ENCODE measurements at places on chromosomes 11 and 22. TPM values are rescaled to one million over a fixed set of nuclear protein-coding genes. Genes with fewer than 3 reads are reported as not detected.

The MISFA gene
- polyA plus RNA-seq = 16.7 TPM

The RTN4RL2 gene
- 2.9 TPM for polyA plus RNA-seq

The LMNTD2 gene
- 2.8 TPM for polyA plus RNA-seq

The MMP12 gene
- polyA plus RNA-seq = not detected

The SHISA8 gene
- not detected for polyA plus RNA-seq

The F2 gene
- 2.1 TPM for polyA plus RNA-seq

The TRPM5 gene
- 0.29 TPM for polyA plus RNA-seq

The ART1 gene
- 0.31 TPM for polyA plus RNA-seq

The L3MBTL2 gene
- polyA plus RNA-seq = 25.1 TPM

The TNNI2 gene
- polyA plus RNA-seq = 0.46 TPM

The FZD4 gene
- polyA plus RNA-seq = 21.5 TPM

The MAP6 gene
- 9.6 TPM for polyA plus RNA-seq

The RAB39A gene
- 1.1 TPM for polyA plus RNA-seq

The FREY1 gene
- polyA plus RNA-seq = 0.33 TPM

The PYGM gene
- 2.7 TPM for polyA plus RNA-seq

The FGF19 gene
- not detected for polyA plus RNA-seq

The DDI1 gene
- polyA plus RNA-seq = not detected

The FGF4 gene
- 0.31 TPM for polyA plus RNA-seq

The MFRP gene
- polyA plus RNA-seq = 0.06 TPM

The SH3BP1 gene
- polyA plus RNA-seq = 16.0 TPM

The OR8G1 gene
- not detected for polyA plus RNA-seq

The TLCD5 gene
- polyA plus RNA-seq = 13.9 TPM

The DDTL gene
- polyA plus RNA-seq = 10.8 TPM

The KRTAP5-1 gene
- not detected for polyA plus RNA-seq

The THRSP gene
- polyA plus RNA-seq = 0.36 TPM

The VWCE gene
- polyA plus RNA-seq = 2.2 TPM

The ELMOD1 gene
- polyA plus RNA-seq = 7.3 TPM

The OR5AR1 gene
- not detected for polyA plus RNA-seq

The OR5B2 gene
- polyA plus RNA-seq = not detected

The TRIM48 gene
- polyA plus RNA-seq = not detected

The CYTH4 gene
- 6.0 TPM for polyA plus RNA-seq

The ANO5 gene
- polyA plus RNA-seq = 2.3 TPM

The CBLIF gene
- not detected for polyA plus RNA-seq

The RIBC2 gene
- polyA plus RNA-seq = 11.9 TPM

The TPBGL gene
- polyA plus RNA-seq = 0.08 TPM

The BATF2 gene
- 3.9 TPM for polyA plus RNA-seq

The SYT7 gene
- 6.7 TPM for polyA plus RNA-seq

The MPZL2 gene
- polyA plus RNA-seq = 68.4 TPM

The USH1C gene
- polyA plus RNA-seq = 0.44 TPM

The OMP gene
- polyA plus RNA-seq = 0.29 TPM

The TMPRSS13 gene
- polyA plus RNA-seq = 11.7 TPM

The TMPRSS4 gene
- 4.8 TPM for polyA plus RNA-seq

The HPX gene
- polyA plus RNA-seq = 8.8 TPM

The NAALADL1 gene
- polyA plus RNA-seq = 16.9 TPM

The MS4A4A gene
- polyA plus RNA-seq = 13.0 TPM

The ACR gene
- 0.54 TPM for polyA plus RNA-seq

The PATE2 gene
- polyA plus RNA-seq = 0.36 TPM

The ZNF408 gene
- 8.8 TPM for polyA plus RNA-seq

The CELSR1 gene
- 22.8 TPM for polyA plus RNA-seq

The FBXO7 gene
- 110 TPM for polyA plus RNA-seq
